ENCODE measurements at places on chromosomes 3 and 15.

DNA sequence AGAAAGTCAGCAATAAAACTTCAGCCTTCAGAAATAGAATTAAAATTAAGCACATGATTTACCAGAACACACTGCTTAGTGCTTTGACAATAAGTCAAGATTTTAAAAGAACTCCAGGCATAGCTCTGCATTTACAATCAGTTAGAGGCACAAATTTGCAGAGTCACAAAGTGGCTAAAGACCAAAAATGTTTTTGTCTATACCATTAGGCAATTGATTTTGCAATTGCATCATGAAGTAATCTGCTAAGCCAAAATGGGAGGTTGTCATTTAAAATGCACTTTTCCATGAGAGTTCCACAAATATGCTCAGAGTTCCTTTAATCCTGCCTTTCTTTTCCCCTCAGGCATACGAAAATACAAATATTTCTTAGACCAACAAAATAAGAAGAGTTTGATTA lies 10.1 kb upstream of the DCP1A start:
- no peak for DNase-seq

GRCh38 chr3:182562274-182562673 lies 231.0 kb upstream of the ATP11B start:
- DNase-seq = no peak

DNA sequence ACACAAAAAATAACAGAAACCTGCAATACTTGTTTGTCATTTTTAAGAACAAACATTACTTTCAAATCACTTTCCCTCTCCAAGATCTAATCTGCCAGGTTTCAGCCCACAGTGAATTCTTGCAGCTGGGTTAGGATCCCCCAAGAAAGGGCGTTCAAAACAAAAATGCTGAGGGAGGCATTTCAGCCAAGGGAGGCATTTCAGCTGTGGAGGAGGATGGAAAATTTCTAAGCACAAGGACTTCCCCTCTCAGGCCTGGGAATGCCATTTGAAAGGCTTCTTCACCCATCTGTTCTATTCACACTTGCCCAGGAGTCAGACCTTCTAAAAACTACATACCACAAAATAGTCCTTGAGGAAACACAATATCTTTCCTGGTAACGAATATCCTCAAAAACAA lies 69.1 kb downstream of the P3H2 start:
- DNase-seq = no peak

DNA sequence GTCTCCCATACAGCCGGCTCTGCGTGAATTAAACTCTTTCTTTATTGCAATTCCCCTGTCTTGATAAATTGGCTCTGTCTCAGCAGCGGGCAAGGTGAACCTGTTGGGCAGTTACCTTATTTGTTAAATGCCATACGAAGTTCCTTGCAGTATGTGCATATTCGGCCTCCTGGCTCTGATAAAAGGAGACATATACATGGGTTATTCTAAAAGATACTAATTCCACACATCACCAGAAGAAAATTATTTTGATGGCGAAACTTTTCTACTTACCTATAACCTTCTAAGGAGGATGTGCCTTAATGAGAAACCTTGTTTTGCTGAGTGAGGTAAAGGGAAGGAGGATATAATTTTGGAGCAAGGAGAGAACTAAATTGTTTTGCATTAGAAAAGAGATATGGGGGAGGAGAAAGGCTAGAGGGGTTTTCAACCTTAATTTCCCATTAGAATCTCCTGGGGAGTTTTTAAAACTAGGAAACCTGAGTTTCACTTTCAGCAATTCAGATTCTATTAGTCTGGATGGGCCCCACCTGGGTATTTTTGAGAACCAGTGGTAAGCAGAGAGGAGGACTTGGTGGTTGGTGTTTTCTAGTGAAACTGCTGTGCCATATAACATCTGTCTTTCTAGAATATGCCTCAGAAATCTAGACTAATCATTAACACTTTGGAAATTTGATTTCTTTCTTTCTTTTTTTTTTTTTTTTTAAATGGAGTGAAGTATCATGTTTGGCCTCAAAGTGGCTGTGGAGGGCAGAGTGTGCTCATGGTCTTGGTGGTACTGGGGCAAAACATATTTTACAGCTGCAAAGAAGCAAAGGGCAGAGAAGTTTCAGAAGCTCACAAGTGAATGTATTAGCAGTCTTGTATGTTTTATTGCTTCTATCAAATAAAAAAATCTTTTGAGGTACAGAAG lies 23.0 kb downstream of the NANOGP8 start:
- DNase-seq = no peak

DNA sequence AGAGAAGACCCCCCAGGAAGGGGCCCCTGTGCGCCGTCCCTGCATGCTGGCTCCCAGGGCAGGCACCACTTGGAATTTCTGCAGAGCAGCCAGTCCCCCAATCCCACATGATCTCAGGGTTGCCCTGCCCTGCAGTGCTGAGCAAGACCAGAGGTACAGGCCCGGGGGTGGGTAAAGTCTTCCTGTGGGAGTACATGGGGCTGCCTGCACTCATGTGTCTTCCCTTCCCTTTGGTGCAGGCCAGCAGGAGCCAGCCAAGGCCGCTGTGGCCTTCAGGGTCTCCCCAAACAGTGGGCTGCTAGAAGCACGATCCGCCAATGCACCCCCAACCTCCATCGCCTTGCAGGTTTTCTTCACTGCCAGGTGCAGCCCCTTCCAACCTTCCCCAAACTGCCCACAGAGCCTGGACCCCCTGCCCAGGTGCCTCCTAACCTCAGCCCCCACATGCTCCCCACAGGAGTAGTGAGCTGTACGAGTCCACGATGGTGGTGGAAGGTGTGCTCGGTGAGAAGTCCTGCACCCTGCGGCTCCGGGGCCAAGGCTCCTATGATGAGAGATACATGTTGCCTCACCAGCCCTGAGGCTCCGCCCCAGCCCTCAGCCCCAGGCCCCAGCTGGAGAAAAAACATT lies 15.0 kb downstream of the ACAA1 start:
- no peak for DNase-seq

DNA sequence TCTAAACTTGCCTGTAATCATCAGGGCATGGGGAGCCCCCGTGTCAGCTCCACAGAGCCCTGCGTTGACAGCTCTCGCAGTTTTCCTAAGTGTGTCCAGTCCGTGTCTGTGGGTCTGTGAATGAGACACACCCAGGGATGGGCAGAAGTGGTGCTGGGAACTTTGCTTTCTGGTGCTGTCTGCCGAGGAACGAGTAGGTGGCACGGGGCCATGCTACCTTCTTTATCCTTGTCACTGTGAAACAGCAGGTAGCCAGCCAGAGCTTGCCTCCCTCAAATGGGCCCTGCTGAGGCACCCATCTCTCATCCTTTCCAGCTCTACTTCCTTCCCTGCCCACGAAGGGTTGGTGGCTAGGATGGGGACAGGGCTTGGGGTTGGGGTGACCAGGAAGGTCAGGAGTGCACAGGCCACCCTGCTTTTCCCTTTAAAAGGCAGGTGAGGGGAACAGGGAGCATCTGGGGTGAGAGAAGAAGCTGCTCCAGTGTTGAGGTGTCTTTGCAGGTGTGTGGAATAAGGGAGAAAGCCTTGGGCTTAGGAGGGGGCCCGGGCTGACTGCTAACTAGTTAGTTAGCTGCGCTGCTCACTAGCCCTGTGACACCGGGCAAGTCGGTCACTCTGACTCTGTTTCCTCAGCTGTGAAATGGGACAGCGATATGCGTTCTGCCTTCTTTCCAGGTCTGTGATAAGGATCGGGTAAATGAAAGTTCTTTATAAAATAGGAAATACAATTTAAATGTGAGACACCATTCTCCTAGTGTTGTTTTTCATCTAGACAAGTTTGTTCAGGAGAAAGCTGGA lies 27.9 kb downstream of the PDIA5 start:
- DNase-seq = no peak

DNA sequence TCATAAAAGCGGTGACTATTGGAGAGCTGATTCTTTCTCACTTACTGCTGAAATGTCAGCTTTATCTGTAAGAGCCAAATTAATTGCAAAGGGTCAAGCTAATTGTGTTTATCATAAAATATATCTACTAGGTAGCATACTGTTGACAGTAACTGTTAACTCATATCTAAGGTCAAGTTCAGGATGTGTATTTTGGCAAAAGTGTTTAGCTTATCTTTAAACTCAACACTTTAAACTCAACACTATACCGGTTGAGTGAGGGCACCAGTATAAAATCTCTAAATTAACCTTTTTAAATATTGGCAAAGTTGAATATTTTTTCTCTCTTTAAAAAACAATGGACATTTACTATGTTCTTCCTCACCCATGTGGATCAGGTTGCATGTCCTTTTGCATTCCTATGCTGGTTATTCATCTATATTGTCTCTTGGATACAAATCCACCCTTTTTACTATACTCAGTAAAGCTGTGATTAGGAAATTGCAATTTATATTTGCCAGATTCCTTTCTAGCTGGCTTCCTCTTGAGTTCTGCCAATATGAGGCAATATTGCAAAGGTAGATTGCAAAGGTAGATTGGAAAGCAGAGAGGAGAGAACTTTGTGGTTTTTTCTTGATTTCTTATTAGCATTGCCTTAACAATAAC lies 344.6 kb upstream of the DCBLD2 start:
- no peak for DNase-seq

DNA sequence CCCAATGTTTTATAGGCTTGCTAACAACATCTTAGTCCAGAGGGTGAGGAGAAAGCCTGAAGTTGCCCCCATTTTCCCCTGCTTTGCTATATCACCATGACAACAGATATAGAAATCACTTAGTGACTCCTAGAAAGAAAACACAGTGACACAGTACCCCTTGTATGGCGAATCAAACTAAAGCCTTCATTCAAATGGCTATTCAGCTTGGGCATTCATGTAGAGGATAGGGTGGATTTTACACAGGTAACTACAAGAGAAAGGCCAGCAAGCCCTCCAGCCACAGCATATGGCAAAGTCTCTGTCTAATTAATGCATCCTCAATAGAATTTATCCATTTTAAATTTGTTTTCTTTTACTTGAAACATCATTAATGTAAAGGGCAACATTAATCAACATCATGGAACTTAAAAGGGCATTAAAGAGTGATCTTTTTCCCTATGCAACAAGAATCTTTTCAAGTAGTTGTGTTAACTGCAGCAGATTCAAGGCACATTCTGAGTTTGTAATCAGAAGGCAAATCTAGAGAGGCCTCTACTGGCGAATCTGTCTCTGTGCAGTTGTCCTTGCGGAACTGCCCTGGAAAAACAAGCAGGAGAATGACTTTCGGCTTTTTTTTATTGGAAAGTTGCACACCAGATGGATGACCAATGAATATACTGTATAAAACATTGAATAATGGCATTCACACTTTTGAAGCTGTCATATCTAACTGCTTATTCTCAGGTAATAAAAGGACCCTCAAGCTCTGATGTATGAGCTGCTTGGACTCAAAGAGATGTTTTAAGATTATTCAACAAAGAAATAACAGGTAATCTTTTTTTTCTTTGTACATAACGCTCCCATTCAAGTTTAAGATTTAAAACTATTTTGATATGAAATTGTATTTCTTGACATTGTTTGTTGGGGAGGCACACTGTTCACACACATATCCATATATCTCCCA lies 621.7 kb upstream of the AGTR1 start:
- no peak for DNase-seq

- no peak for DNase-seq
Observed at GRCh38 chr3:51679318-51679717, 8.3 kb downstream of the TEX264 start.

DNA sequence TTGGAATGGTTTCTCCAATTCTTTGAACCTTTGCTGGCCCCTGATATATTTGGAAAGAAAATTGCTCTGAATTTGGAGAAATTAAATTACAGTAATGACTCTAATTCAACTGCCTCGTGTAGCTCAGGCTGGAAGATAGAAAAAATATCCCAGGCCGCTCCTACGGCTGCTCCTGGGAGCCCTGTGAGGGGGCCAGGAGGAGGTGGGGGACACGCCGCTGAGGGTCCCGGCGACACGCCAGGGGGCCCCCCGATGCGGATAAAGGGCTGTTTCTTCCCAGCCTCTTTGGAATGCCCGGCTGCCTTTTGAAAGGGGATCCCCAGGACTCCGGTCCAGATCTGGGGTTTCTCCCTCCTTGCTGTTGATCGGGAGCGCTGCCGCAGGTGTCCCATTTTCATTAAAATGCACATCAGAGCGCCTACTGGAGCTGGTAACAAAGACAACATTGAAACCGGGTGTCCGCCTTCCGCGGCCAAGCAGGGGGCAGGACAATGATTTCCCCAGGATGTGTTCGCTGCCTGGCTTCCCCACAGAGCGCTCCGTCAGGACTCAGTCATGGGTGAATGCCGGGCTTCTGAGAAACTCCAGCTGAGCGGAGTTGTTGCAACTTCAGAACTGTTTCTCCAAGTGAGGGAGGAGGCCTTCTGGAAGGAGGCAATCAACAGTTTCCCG lies 200.1 kb upstream of the KBTBD8 start:
- no peak for DNase-seq

GRCh38 chr3:187811585-187812250 lies 66.5 kb upstream of the BCL6 start:
- DNase-seq = no peak

DNA sequence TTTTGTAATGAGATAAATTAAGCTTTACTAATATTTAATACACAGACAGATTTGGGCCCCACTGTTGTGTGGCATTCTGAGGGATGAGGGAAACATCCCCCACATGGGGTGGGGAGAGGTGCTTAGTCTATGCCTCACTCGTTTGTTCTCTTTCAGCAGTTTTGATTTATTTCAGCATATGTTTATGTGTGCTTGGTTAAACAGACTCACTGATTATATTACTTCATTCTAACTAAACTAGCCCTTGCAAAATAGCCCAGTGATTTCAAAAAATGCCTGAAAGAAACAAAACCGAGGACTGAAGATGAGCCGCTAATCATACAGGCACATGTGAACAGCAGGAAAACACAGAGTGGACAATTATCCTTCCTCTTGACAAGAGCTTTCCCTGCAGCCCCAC lies 27.2 kb downstream of the TNFAIP8L3 start:
- no peak for DNase-seq

DNA sequence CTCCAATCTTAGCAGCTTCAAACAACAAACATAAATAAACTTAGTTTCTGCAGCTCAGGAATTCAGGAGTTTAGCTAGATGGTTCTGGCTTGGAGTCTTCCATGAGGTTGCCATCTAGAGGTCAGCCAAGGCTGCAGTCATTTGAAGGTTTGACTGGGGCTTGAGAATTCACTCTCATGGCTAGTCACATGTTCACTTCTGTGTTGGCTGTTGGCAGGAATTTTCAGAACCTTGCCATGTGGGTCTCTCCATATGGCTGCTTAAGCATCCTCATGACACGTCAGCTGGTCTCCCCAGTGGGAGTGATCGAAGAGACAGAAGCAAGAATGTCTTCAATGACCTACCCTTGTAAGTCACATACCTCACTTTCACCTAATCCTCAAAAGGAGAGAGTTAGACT lies 269.2 kb upstream of the CNTN3 start:
- DNase-seq = no peak

GRCh38 chr3:107132674-107133073 lies 244.6 kb upstream of the CCDC54 start:
- DNase-seq = no peak

GRCh38 chr3:104257486-104257885 lies 1109.2 kb upstream of the ALCAM start:
- DNase-seq = no peak

GRCh38 chr15:78925956-78926743 lies 18.7 kb downstream of the CTSH start:
- DNase-seq = no peak

GRCh38 chr3:123629747-123630047 lies 44.8 kb upstream of the HACD2 start:
- DNase-seq = no peak
